Ovary (tissue), 10 donors: ENCODE measurements at places on chromosomes 7 and 10. TPM values are rescaled to one million over a fixed set of nuclear protein-coding genes. Genes with fewer than 3 reads are reported as not detected.

The MSMB gene
- not detected for total RNA-seq

The ADARB2 gene
- 2.0 TPM for total RNA-seq

The GARIN1A gene
- 1.6 TPM for total RNA-seq

The CHRM2 gene
- 0.68 TPM for total RNA-seq

The TLL2 gene
- 0.46 TPM for total RNA-seq

The MUC3A gene
- total RNA-seq: not detected

The ABCA13 gene
- total RNA-seq: 0.15 TPM

The DKK1 gene
- total RNA-seq: 0.42 TPM

The CXCL12 gene
- 106 TPM for total RNA-seq

The MYOF gene
- 50.5 TPM for total RNA-seq

DNA sequence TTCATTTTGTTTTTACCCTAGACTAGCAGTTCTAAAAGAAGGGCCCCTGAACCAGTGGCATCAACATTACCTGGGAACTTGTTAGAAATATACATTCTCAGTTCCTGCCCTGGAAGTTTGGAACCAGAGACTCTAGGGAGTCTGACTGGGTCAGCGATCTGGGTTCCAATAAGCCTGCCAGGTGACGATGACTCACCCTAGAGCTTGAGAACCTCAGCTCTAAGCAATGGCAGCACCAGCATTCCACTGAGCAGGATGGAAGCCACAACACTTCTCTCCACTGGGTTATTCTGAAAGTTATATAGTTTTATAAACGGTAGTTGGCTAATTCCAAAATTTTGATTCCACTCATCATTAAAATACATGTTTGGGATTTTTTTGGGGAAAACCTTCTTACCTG, 97.0 kb upstream of the AMPH start:
- DNase-seq: no peak

DNA sequence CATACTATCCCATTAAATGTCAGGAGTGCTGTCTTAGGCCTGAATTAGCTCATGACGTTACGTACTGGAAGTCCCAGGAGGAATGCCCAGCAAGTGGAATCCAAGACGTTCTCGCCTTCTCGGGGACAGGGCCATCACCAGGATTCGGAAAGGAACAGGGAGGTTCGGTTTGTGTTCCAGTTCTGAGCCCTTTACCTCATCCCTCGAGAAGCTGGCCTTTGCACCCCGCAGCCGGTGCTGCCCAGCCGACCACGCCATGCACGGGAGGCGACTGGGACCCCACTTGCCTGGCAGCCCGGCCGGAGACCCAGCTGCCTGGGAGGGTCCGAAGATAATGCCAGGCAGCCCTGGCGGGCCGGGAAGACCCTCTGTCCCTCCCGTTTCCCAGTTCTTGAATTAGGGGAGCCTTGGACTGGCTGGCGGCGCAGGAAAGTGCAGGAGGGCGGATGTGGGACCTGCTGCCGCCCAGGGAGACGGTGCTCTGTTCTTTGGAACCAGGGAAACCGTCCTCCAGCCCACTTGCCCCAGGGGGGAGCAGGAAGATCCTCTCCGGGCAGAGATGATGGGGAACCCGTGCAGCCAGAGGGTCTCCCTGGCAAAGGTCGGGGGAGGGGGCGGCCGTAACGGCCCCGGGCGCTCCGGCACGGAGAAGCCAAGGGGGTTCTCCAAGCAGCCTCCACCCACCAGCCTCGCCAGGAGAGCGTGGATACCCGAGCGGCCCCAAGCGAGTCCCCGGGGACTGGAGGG, 671 bp upstream of the CHST3 start:
- DNase-seq: peak; percentile 74

DNA sequence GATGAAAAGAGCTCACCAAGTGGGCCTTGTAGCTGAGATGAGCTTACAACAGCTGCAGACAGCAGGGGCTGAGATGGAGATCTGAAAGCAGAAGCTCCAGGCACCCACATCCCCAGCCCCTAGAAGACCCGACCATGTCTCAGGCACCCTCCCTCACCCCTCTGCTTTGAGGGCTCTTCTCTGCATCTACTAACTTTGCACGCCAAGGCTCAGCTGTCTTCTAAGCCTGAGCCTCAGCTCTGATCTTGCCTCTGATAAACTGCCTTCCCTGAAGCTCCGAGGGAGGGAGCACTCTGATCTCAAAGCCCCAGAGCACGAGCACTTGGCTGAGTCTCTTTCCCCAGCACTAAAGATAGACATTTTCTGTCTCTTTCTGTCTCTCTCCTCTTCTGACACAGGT, 42.0 kb downstream of the ANXA8 start:
- no peak for DNase-seq

- DNase-seq: no peak
Measured at GRCh38 chr7:108629651-108630400, 60.2 kb downstream of the DNAJB9 start.

GRCh38 chr10:129134371-129134770, 332.7 kb upstream of the MGMT start:
- no peak for DNase-seq

GRCh38 chr10:24119896-24120295, 89.0 kb upstream of the KIAA1217 start:
- DNase-seq: no peak

- no peak for DNase-seq
Measured at GRCh38 chr7:149022756-149023360, 5.4 kb downstream of the PDIA4 start.

- no peak for DNase-seq
Measured at GRCh38 chr10:123097039-123097438, 38.7 kb upstream of the HMX3 start.

DNA sequence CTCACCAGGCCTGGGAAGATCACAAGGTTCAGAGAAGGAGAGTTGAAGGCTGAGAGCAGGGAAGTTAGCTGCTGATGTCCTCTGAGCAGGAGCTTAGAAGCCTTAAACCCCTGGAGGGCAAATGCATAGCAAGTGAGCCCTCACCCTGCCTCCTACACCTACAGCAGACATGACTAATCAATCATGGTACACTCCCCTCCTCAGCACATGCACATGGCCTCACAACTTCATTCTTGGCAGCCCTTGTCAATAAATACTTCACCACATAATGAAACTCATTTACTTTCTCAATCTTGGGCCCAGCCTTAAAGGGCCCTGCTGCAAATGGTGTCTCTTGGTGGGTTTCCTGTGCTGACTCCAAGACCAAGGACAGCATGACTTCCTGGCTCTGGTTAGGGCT, 12.9 kb downstream of the MMRN2 start:
- no peak for DNase-seq

DNA sequence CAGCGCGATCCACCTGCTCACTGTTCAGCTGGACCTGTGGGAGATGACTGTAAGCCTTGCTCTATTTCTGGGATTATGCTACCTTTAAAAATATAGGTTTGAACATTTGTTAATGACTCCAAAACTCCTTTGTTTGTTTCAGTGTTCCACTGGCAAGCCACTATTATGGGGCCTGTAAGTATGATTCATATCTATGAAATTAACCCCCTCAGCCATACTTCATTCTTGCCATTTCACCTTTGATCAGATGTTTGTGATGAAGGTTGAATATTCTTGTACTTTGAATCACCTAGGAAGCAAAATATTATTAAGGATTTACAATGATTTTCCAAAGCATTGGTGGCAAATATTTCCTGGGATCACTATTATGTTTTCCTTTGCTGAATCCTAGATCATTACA, 23.9 kb upstream of the TFAM start:
- no peak for DNase-seq

DNA sequence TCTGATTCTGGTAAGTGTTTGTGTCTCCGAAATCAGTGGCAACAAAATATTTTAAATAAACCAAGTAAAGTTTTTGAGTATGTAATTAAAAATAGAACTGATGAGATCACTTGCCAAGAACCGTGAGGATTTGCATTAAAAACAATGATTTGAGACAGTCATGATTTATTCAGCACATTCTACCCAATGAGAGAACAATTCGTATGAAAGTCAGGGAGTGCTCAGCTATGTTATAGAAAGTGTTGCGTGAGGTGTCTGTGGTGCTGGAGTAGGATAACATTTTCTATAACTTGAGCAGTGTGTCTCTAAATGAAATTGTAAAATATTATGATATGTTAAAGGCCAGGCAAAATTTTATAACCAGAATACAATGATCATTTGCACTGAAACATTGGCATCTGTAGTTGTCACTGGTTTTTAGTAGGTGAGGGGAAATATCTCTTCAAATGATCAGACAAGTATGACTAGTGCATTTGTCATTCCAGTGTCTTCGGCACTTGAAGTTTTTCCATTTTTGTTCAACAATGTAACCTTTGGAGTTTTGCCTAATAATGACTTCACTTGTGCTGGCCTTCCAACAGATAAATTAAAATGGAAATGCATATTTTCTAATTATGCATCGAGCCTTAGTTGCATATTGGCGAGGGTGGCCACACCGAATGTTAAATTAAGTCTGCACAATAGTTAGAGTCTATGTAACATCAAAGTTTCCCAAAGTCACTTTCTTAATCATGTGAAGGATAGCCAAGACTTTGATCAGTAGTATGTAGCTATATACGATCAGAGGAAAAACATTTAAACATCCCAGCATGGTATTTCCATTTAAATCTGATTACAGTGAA, 335.9 kb downstream of the GFRA1 start:
- no peak for DNase-seq

DNA sequence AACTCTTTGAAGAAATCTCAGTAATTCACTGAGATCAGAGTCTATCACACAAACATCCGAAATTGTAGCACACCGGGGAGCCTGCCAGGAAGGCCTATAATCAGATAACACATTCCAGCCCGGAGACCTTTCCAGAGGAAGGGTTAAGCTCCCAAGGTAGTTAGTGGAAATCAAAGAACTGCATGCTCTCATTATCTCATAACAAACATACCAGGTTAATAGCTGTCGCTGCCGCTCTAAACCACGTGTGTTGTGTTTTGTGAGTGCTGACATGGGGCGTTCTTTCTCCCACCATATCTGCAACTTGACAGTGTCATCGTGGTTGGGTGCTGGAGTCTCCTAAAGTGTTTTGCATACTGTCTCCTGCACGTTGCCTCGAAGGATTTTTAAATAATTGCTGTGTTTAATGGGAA, 120.7 kb upstream of the CARD11 start:
- no peak for DNase-seq

- DNase-seq: no peak
Measured at GRCh38 chr10:102241032-102241443, 274 bp downstream of the PITX3 start.

- no peak for DNase-seq
Measured at GRCh38 chr10:43594944-43595589, 11.2 kb upstream of the ZNF485 start.

GRCh38 chr10:20955355-20955893, 58.3 kb upstream of the NEBL start:
- no peak for DNase-seq

- no peak for DNase-seq
Measured at GRCh38 chr7:82156168-82156567, 287.4 kb downstream of the CACNA2D1 start.

- no peak for DNase-seq
Measured at GRCh38 chr10:497898-498451, 191.5 kb downstream of the DIP2C start.

GRCh38 chr7:33108554-33109004, 625 bp downstream of the RP9 start:
- DNase-seq: no peak

- DNase-seq: no peak
Measured at GRCh38 chr10:97075961-97076525, 109.7 kb downstream of the SLIT1 start.

DNA sequence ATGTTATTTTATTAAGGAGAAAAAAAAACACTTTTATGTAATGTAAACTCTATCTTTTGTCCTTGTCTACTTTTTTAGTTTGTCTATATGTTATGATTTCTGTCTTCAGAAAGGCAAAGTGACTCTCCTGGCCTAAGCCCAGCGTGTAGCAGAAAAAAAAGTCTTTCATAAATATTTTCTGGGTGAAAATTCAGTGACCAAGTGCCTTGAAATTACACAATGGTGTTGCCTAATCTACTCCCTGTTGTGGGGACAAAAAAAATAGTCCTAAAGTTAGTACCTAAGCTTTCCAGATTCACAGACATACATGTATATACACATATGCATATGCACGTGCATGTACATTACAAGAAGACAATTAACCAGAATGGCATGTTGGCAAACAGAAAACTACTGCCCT, 1257.8 kb upstream of the SORCS1 start:
- DNase-seq: no peak

GRCh38 chr7:136441835-136442234, 426.6 kb upstream of the CHRM2 start:
- DNase-seq: no peak

DNA sequence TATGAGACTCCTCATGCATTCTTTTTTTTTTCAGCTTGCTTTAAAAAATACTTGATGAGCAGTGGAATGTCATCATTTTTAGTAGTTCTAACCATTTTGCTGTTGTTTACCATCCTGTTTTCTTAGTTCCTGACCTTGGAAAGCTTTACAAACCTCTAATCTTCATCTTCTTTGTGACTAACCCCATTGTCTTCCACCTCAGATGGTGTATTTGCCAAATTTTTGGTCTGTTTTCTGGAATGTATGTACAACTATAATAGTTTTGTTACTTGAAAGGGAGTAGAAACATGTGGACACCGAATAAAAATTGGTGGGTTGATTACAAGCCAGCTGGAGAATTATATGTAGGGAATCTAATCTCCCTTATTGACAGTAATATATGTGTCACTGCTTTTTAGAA, 172.7 kb downstream of the SND1 start:
- no peak for DNase-seq

DNA sequence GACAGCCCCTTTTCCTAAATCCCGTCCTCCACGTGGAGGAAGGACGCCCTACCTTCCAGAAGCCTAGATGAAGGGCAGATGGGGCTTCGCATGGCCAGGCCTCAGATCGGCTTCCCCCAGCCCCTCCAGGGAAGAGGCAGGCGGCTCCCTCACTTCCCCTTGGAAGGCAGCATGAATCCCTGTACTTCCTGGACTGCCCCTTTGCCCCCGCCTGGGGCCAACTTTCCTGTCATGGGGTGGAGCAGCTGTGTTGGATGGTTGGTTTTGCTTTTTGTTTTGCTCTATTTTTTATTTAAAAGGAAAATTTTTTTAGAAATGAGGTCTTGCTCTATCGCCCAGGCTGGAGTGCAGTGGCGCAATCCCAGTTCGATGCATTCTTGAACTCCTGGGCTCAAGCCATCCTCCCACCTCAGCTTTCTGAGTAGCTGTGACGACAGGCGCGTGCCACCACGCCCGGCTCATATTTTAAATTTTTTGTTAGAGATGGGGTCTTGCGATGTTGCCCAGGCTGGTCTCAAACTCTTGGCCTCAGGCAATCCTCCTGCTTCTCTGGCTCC, 27.2 kb downstream of the GTF2IRD1 start:
- peak; percentile 65 for DNase-seq

GRCh38 chr10:98915911-98916310, 319.7 kb downstream of the HPSE2 start:
- no peak for DNase-seq

DNA sequence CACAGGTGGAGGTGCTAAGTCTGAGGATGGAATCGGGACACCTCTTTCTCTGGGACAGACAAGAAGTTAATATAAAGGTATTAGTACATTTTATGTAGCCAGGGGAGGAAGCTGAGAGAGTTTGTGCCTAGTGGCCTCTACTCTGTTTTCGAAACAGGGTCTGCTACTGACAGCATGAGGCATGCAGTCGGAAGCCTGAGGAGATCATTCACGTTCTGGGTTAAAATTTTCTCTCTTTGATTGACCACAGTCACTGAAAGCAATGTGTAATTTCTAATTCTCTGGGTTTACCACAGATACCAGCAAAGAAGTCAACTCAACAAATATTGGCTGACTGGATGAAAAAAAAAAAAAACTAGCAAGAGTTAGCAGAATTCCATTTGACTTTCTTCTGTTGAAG, 53.3 kb upstream of the KCTD7 start:
- no peak for DNase-seq

GRCh38 chr7:64744680-64745079, 49.5 kb upstream of the ZNF138 start:
- no peak for DNase-seq

GRCh38 chr7:158864507-158864820, 8.1 kb downstream of the DYNC2I1 start:
- no peak for DNase-seq
